ENCODE measurements at places on chromosomes 11 and 22.

- DNase-seq, result no peak
Measured at GRCh38 chr22:49586873-49587272, 240.8 kb downstream of the BRD1 start.

DNA sequence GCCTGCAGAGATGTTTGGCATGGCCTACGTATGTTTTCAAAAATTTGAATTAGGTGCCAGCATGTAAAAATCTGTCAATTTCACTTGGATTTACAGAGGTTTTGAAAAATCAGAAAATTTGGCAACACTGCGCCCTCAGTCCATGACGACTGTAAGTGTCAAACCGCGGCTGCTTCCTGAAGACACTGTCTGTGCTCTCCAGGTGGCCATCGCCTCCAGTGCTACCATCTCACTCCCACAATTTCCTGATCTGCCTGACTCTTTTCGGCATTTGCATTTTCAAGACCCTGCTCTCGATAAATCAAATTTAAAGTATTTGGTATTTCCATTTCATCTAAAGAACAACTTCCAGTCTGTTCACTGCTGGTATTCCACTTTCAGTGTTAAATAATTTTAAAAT is 34.6 kb downstream of the VSIG10L2 start:
- DNase-seq, result no peak

DNA sequence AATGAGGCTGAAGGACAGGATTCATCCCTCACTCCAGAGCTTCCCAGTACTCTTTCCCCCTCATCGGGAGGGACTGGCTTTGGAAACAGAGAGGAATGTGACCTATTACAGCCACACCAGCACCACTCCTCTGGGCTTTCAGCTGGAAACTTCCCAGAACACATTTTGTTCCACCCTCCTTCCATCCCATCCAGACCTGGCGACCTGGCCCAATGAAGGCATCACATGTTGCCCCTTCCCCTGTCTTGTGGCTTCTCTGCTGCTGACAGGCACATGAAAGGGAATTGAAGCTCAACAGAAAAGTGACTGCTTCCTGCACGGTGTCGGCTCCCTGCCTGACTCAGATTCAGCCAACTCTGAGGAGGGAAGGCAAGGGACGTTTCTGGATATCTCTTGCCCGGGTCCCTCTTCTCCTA is 19.1 kb downstream of the IRAG1 start:
- no peak for DNase-seq

- DNase-seq, result no peak
Measured at GRCh38 chr11:10727146-10727851, 23.7 kb upstream of the CTR9 start.

- DNase-seq, result no peak
Measured at GRCh38 chr11:101487775-101488174, 96.0 kb downstream of the TRPC6 start.

DNA sequence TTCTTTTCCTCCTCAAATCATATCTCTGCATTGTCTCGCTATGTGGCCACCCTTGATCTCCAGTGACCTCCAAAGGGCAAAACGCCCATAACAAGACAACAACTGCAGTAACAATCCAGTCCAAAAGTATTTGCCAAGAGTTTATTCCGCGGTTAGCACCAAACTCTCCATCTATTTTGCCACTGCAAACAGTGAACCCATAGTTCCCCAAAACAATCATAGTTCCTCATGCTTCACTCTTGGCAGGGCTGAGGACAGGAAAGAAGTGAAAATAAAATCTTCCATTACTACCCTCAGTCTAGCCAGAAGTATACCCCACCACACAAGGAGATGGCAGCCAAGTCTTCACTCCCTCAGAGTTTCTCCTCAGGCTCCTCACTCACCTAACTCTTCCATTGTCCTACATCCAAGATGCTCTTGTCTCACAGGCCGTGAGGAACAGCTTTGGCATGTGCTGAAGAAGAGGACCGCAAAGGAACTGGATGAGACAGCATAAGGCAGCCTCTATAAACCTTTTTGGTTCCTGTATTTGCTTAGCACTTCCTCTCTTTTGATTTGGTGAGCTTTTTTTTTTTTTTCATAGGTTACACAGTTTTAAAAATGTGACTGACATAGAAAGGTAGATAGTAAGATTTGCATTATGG is at the start of gene LPXN:
LPXN (minus strand) TSS at position 480 of the 644 bp plus-strand sequence; CDS start at position 396, 84 bp downstream.
- no peak for DNase-seq

GRCh38 chr22:43852573-43853327 is 9.6 kb downstream of the SULT4A1 start:
- DNase-seq, result no peak

- DNase-seq, result peak; percentile 7
Measured at GRCh38 chr11:113106507-113106906, 145.3 kb downstream of the NCAM1 start.

DNA sequence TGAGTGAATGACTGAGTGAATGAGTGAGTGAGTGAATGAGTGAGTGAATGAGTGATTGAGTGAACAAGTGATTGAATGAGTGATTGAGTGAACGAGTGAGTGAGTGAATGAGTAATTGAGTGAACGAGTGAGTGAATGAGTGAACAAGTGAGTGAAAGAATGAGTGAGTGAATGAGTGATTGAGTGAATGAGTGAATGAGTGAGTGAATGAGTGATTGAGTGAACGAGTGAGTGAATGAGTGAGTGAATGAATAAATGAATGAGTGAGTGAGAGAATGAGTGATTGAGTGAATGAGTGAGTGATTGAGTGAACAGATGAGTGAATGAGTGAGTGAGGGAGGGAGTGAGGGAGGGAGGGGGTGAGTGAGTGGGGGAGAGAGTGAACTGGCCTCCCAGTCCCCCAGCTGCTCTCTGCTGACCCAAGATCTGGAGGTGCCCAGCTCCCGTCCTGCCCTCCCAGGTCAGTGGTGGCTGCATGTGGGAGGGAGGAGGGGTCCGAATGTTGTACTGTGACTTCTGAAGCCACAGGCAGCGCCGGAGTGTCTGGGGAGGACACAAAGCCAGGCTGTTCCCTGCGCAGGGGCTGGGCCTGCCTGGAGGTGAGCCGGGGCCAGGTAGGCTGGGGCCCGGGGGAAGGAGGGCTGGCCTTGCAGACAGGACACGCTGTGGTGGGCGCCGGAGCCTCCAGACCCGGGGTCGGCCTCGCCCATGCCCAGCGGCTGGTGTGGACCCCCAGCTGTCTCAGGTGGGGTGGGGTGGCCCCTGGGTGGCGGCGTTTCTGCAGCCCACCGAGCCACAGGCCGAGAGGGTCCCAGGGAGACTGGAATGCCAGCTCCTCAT is 17.8 kb upstream of the PIM3 start:
- DNase-seq, result no peak

DNA sequence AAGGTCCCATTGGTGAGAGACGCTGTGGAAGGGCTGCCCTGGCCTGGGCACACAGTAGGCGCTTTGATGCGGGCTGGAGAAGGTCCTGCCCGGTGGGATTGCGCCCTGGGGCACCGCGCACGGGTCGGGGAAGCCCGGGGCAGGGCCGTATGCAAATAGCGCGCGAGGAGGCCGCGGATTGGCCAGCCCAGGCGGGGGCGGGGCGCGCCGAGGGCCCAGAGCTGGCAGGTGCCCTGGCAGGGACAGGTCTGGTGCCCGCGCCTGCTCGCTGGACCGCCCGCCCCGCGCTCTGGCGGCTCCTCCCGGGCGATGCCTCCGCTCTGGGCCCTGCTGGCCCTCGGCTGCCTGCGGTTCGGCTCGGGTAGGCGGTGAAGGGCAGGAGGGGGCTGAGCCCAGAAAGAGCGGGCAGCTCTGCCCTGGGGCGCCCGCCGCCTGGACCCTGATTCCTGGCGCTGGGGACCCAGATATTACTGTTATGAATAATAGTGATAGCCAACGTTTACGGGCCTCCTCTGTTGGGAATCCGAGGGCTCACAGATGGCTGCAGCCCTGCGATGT is at the start of gene UPK3A:
UPK3A (plus strand) TSS at position 245 of the 558 bp plus-strand sequence; CDS start at position 310, 65 bp downstream.
- no peak for DNase-seq

- no peak for DNase-seq
Measured at GRCh38 chr22:48042621-48043395, 1280.4 kb downstream of the TBC1D22A start.

GRCh38 chr22:40452730-40453487 is 82.5 kb downstream of the SGSM3 start:
- DNase-seq, result no peak

GRCh38 chr11:109939166-109939810 is 153.9 kb upstream of the ZC3H12C start:
- DNase-seq, result peak; percentile 57

GRCh38 chr11:110134110-110134509 is 40.9 kb downstream of the ZC3H12C start:
- no peak for DNase-seq

DNA sequence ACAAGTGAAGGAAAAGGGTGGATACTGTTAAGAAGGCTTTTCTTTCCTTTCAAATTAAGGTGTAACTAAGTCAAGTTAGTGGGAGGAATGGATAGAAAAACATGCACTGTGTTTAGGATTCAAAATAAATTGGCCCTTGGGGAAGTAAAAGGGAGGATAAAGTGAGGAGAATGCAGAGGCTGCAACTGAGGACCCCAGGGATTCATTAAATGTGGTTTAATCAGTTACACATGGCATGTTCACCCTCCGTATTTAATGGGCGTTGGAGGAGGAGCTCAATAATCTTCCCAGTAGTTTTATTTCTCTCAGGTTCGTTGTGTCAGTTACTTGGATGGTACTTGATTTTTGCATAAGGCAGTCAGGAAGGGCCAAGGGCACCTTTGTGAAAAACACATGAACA is 966.3 kb downstream of the JRKL start:
- DNase-seq, result no peak

- DNase-seq, result no peak
Measured at GRCh38 chr11:63816732-63817131, 3.5 kb downstream of the SPINDOC start.

DNA sequence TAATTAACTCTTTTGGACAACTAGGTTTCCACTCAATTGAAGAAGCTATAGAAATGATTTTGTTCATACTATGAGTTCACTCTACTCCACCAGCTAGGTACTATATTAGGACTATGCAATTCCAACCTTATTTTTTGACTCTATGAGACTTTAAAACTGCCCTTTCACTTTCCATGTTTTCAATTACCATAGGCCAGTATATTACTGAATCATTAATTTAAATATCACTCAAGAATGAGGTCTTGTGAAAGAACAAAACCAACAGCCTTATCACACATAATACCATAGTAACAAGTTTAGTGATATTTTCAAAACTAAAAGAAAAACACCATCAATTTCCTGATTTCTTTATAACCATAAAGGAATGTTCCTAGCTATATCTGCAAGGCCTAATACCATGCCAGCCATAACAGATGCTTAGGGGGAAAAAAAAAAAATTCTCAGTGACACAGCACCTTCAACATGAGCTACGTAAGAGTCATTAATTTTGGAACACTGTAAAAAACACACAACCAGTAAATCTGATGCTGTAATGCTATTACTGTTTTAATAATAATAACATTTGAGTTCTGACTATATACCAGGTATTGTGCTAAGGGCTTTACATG is 6.1 kb downstream of the DCUN1D5 start:
- DNase-seq, result no peak

GRCh38 chr11:57299150-57299737 is 25.5 kb downstream of the TNKS1BP1 start:
- no peak for DNase-seq

DNA sequence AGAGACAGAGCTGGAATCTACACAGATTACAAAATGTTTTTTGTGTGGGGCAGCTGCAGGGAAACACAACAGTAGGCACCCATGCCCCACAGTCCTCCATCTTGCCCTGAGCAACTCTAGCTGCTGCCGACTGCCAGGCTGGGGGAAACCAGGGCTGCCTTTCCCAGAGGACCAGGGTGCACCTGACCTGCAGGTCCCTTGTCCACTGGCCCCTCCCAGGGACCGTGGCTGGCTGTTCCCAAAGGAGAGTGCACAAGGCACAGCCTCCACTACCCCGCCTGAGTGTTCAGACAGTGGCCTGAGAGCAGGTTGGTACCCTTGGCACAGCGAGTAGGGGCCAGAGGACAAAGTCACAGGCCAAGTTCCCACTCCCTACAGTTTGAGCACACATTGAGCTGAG is 181.8 kb downstream of the BARX2 start:
- DNase-seq, result no peak

- DNase-seq, result no peak
Measured at GRCh38 chr11:7833527-7833926, 36.8 kb upstream of the OR5P2 start.

GRCh38 chr11:10641912-10642697 is 51.5 kb downstream of the IRAG1 start:
- DNase-seq, result no peak

GRCh38 chr11:45816614-45817013 is 11.7 kb downstream of the SLC35C1 start:
- no peak for DNase-seq

DNA sequence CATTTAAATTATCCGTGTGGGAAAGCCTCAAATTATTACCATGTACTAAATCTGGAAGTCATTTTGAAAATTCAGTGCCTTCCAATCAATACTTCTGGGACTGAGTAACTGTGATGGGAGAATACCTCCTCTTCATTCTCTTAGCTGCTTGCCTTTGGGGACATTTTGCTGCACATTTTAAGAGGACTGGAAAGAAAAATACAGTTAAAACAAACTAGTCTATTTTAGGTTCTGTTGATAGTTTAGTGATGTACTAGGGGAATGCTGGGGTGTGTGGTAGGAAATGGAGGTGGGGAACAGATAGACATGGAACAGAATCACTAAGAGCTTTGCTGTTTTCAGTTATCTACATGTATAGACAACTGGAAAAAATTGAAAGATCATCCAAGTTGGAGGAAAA is 65.7 kb upstream of the APOA1 start:
- no peak for DNase-seq

DNA sequence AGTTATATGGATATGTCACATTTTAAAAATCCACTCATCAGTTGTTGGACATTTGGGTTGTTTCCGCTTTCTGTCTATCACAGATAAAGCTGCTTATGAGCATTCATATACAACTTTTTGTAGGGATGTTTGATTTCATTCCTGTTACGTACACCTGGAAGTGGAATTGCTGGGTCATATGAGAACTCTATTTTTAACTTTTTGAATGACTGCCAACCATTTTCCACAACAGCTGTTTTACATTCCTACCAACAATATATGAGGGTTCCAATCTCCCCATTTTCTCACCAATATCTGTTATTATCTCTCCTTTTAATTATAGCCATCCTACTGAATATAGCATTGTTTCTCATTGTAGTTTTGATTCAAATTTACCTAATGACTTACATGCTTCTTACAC is 172.0 kb downstream of the UVRAG start:
- DNase-seq, result no peak

- no peak for DNase-seq
Measured at GRCh38 chr22:38861927-38862326, 10.1 kb downstream of the CBX6 start.

GRCh38 chr22:46509416-46510089 is 27.9 kb downstream of the CELSR1 start:
- no peak for DNase-seq

DNA sequence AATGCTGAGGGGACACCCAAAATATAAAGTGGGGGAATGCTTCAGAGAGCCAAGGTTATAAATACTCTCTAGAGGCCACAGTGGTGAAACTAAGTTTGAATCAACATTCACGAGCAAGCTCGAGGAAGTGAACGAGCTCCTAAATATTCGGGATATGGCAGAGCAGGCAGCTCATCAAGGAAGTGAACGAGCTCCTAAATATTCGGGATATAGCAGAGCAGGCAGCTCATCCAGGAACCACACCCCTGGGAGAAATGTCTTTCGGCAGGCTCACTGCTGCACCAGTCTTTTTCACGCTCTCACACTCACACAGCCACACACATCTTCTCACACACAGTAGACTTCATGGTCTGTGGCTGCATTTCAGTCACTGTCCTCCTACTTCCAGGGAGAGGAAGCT is 787.5 kb downstream of the OPCML start:
- DNase-seq, result peak; percentile 9
